HCEC 1CT (cell line): ENCODE measurements at places on chromosomes 2 and 18.
A peak's percentile ranks its signal among the peaks of the same experiment; 100 is the strongest.

DNA sequence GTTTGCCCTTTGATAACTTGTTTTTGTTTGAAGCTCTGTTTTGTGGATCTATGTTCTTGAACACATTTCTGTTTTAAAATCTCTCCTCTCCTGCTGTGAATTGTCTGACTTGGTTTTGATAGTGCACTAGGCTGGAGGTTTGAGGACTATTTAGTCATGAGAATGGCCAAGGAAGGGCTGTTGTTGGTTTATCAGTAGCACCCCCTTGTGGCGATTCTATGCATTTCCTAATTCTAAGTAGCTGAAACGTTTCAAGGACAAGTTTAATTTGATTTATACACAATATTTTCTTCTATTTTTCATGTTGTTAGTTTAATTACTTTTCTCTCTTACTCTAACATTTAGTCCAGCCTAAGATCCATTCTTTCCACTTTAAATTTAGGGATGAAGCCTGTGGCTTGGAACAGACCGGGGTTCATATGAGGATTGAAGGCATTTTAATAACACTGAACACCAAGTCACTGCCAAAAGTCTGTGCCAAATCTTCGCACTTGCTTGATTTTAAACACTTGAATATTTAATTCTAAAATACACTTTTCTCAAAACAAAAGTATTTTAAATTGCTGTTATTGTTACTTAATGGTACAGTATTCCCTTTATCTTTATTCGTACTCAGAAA lies 166.0 kb downstream of the SOCS6 start:
- DNase-seq, result peak; percentile 52

DNA sequence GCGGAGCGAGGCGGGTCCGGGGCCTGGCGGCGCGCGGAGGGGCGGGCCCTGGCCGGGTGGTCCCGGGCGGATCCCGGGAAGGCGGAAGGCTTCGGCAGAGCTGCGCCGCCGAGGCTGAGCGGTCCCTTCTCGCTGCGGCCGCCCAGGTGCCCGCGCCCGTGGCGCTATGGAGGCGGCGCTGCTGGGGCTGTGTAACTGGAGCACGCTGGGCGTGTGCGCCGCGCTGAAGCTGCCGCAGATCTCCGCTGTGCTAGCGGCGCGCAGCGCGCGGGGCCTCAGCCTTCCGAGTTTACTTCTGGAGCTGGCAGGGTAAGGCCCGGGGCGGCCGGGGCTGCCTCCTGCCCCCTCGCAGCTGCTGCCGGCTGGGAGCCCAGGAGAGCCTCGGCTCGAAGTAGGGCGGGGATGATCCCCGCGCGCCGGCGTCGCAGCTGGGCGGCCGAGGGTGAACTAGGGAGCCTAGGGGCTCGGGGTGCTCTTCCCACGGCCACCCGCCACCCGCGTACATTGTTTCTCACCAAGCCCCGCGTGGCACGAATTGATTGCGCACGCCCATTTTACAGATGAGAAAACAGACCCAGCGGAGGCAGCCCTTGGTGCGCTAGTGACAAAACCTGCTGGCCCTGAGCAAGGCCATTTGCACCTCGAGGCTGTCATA lies at the start of gene SLC66A3:
TSS of gene SLC66A3 (plus strand) at position 87 of the 655 bp plus-strand sequence. CDS start at position 167, 80 bp downstream.
- peak; percentile 82 for DNase-seq

DNA sequence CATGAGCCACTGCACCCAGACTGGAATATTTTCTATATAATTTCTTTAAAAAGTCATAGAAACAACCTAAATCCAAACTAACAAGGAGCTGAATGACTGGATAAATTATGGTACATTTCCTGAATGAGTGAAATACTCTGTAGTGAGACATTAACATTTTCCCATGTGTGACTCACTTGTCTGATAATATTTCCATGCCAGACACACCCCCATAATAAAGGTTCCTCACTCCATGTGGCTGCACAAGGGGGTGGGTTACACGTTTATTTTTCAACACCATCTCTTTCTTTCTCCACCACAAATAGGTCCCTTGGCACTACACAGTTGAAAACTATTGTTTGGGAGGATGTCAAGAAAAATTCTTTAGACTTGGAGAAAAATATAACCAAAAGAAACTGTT lies 266.3 kb upstream of the LYPD1 start:
- no peak for DNase-seq

DNA sequence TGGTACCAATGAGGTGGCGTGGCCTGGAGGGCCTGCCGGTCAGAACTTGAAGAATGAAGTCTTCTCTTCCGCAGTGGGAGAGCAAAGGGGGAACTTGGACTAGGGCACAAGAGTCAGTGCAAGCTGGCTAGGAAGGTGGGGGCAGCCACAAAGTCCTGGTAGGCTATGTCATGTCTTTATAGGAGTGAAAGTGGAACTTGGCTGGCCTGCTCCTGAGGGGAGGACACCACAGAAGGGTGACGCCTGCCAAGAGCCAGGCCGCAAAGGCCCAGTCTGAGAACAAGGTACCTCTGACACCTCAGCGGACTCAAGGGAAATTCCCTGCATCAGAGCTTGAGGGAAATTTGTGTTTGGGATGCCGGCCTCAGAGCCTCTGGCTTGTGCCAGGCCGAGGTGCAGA lies 32.2 kb upstream of the MAP3K20 start:
- DNase-seq, result no peak

- DNase-seq, result no peak
These were observed 215.1 kb upstream of the SALL3 start for GRCh38 chr18:78764544-78764943.

- peak; percentile 63 for DNase-seq
These were observed 300.9 kb downstream of the PHLPP1 start for GRCh38 chr18:63016270-63016669.

GRCh38 chr2:49858113-49858490 lies 703.8 kb upstream of the FSHR start:
- no peak for DNase-seq

GRCh38 chr2:118146315-118147283 lies 58.3 kb downstream of the INSIG2 start:
- DNase-seq, result no peak

DNA sequence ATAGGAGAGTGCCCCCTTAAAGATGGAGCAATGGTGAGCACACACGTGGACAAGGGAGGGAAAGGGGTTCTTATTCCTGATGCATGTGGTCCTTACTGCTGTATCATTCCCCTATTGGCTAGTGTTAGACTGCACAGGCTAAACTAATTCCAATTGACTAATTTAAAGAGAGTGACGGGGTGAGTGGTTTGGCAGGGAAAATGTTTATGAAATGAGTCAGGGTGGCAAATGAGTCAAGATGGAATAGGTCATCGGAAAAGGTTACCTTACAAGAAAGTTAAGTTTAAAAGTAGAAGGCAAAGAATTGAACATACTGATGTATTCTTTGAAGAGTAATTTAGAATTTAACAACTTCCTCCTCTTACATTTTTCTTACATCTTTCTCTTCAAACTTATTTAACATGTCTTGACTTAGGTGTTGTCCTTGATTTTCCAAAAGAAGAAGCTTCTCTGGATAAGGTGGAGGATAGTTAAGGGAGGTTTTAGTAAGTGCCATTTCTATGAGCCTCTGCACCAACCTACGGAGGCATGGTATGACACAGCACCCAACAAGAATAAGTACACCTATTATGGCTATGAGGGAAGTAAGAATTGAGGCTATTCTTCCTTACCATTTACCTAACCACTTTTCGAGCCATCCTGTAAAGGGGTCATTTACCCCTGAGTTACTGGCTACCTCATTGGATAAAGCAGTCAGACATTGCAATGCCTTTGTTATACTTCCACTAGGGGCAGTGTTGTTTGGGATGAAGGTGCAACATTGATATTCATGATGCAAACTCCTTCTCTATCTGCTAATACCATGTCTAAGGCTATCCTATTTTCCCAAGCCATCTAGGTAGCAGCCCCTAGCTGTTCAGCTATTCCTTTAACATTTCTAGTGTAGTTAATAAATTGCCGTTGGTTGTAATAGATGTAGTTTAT lies 1345.8 kb upstream of the LRRTM1 start:
- DNase-seq, result no peak

DNA sequence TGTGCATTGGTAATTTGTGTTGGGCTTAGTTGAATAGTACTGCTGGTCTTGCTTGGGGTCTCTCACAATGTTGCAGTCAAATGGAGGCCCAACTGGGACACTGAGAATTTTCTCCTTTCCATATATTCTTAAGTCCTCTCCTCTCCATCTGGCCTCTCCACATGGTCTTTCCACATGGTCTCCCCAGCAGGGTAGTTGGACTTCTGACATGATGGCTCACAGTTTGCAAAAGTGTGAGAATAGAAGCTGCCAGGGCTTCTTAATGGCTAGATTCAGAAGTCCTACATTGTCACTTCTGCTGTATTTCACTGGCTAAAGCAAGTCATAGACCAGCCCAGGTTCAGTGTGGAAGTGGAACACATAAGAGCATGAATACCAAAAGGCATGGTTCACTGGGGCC lies 318.5 kb upstream of the TNP1 start:
- no peak for DNase-seq

DNA sequence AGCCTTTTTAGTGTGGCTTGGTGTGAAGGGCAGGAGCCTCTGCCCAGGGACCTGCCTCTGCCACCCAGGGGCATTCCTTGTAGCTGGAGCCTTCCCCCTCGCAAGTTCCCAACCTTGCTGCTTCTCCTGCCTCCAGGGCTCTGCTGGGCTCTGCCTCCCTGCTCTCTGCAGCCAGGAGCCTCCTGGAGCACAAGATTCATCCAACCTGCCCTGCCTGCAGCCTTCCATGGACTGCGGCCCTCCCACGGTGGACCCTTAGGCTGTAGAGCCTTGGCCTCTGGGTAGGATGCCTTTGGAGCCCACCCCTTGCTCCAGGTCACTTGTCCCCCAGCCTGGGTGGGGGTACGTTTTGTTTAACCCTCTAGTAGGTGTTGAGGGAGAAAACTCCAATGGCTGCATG lies 2.5 kb downstream of the SLC66A3 start:
- DNase-seq, result no peak

- DNase-seq, result no peak
These were observed 96.5 kb downstream of the MYT1L start for GRCh38 chr2:2234398-2235195.

GRCh38 chr2:68723181-68723580 lies 11.4 kb upstream of the ARHGAP25 start:
- no peak for DNase-seq

DNA sequence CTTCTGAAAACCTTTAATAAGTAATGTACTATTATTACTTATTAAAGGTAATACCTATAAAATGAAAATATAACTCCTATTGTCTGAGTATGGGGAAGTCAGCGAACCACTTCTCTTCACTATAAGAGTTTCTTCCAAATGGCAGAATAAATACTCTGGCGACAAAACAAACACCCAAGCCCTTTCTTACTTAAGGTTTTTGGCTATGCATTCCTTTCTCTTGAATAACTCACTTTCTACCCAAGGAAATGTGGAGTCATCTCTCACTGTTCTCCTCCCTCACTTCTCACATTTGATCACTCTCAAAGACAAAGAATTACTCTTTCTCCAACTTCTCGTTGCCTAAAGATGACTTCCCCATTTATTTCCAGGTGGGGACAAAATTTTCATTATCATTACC lies 816.8 kb upstream of the CRIM1 start:
- peak; percentile 51 for DNase-seq

- peak; percentile 87 for DNase-seq
These were observed 33.8 kb downstream of the CCDC93 start for GRCh38 chr2:117979911-117980701.

GRCh38 chr2:54503192-54503591 lies 47.1 kb downstream of the SPTBN1 start:
- DNase-seq, result peak; percentile 27
